ENCODE measurements at places on chromosomes 13 and 19.

DNA sequence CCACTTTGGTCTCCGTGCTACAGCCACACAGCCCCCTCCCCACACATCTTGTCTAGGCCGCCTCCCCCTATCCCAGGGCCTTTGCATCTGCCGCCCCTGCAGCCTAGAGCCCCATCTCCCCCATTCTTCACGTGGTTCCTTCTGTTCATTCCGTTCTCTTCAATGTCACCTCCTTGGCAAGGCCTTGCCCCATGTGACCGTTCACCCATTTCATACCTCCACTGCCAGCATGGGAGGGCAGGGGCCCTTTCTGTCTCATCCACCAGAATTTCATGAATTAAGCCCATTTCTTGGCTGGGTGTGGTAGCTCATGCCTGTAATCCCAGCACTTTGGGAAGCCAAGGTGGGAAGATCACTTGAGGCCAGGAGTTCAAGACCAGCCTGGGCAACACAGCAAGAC is 15.7 kb upstream of the HNRNPM start:
- no peak for DNase-seq

DNA sequence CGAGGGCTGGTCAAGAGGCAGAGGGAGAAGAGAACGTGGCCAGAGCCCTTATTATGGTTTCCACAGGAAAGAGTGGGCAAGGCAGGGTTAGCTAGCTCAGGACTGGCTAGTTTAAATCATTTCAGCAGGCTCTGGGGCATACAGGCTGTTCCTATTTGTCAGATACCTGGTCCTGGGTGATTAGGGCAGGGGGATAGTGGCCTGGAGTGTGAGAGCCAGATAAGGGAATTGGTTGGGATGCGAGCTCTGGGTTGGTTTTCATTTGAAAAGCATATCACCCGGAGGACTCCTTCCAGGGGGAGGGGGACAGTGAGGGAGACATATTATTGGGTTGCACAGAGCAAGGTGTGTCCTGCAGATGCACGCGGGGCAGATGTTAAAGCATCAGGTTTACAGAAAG is 75.3 kb upstream of the CLDN10 start:
- DNase-seq: no peak

GRCh38 chr19:29834991-29835846 is 23.4 kb downstream of the CCNE1 start:
- DNase-seq: no peak

DNA sequence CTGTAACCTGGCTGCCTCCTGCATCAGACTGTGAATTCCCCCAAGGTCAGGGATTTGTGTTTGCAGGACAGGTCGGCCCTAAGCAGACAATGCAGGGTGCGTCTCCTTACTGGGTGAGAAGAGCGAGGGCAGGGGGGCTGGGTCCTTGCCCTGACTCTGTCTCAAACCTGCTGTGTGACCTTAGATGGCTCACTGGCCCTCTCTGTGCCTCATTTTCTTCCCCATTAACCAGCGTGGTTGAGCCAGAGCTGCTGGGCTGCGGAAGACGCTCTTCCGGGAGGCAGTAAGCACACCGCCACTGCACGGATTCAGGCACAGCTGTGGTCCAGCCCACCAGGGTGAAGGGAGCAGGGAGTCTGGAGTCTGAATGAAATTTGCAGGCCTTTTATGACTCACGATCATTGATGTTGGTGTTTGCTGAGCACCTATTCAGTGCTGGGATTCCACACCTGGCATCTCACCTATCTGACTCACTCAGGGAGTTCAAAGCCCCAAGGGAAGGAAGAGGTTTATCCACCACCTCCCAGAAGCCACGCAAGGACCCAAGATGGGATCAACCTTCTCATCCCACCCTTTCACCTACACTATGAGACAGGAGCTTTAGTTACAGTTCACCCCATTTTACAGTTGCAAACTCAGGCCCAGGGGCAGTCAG is 2.5 kb downstream of the AKT1S1 start:
- DNase-seq: no peak

DNA sequence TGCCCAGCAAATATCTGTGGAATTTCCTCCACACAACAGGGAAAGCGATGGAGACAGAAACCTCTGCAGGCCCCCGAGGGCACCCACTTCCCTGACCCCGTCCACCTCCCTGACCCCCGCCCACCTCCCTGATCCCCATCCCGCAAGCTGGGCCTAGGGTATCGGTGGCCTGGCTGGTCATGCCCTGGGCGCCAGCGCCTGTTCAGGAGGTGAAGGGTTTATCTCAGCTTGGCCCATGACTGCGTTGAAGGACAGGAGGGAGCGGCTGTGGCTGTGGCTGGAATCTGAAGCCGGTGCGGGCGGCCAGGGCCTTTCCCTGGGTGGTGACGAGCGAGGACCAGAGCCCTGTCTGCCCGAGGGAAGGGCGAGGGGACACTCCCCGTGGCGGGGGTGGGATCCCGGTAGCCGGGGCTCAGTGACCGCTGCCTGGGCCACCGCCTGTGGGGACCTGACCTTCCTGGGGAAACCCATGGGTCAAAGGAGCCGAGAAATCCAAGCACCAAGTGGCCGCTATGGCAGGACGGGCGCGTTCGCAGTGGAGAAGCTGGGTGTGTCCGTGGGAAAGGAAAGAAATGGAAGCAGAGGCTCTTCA is 20.7 kb downstream of the GAS6 start:
- no peak for DNase-seq

- no peak for DNase-seq
Measured at GRCh38 chr13:102962430-102962829, 103.8 kb downstream of the SLC10A2 start.

DNA sequence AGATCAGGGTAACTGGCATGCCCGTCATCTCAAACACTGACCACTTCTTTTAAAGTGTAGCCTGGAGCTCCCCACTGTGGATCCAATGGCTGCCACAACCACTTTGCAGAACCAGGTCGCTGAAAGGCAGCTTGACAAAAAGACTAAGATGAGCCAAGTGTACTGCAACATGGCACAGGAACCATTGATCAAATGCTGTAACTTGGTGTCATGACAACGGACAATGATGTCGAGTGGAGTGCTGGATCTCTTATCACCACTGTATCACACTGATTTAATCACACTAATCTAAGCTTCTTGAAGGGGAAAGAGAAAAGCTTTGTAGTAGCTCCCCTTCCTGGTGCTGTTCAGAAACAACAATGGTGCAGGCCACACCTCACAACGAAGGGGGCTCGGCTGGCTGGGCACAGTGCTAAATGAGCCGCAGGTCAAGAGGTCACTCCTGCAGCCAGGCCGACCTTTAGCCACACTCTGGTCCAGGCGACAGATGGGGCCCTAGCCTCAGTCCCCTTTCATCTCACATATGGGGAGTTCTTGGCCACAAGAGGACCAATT is 2.2 kb upstream of the TNFRSF19 start:
- no peak for DNase-seq

DNA sequence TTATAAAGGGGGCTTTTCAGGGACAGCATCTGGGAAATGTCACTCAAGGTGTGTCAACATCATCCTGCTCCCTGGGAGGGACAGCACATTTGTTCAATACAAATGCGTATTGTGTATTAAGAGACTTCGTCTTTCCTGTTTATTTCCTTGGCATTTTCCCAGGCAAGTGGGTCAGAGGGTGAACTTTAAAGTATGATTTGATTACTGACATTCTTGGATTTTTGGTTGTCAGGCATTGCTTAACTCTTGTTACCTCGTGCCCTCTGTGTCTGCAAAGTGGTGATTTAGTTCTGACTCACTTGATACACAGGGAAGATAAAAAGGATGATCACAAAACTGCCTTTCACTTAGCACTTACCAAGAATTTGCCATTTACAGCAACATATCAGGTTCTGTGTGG is 292.7 kb downstream of the SUCLA2 start:
- DNase-seq: no peak

DNA sequence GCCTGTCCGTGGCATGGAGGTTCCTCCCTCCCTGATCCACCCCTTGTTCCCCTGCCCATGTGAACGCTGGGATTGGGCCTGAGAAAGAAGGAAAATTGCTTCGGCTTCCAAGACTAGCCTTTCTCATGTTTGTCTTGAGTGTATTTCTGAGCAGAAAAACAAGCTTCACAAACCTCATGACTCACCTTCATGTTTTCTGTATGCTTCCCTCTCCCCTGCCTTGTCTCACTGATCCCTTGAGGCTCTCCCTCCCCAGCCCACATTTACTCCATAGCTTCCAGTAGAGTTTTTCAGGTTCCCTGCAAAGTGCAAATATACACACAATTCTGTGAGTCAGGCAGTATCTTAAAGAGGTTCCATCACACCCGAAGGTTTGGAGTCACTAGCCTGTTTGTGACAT is 572.4 kb downstream of the UQCRFS1 start:
- DNase-seq: no peak

- DNase-seq: no peak
Measured at GRCh38 chr13:71067165-71067815, 799.7 kb downstream of the DACH1 start.

GRCh38 chr13:26061947-26062346 is 10.1 kb upstream of the SHISA2 start:
- no peak for DNase-seq

GRCh38 chr19:10173527-10173926 is 21.2 kb downstream of the DNMT1 start:
- no peak for DNase-seq

- DNase-seq: no peak
Measured at GRCh38 chr19:27720155-27720554, 1492.8 kb downstream of the UQCRFS1 start.

GRCh38 chr19:42303101-42303464 is 659 bp upstream of the PAFAH1B3 start:
- no peak for DNase-seq

DNA sequence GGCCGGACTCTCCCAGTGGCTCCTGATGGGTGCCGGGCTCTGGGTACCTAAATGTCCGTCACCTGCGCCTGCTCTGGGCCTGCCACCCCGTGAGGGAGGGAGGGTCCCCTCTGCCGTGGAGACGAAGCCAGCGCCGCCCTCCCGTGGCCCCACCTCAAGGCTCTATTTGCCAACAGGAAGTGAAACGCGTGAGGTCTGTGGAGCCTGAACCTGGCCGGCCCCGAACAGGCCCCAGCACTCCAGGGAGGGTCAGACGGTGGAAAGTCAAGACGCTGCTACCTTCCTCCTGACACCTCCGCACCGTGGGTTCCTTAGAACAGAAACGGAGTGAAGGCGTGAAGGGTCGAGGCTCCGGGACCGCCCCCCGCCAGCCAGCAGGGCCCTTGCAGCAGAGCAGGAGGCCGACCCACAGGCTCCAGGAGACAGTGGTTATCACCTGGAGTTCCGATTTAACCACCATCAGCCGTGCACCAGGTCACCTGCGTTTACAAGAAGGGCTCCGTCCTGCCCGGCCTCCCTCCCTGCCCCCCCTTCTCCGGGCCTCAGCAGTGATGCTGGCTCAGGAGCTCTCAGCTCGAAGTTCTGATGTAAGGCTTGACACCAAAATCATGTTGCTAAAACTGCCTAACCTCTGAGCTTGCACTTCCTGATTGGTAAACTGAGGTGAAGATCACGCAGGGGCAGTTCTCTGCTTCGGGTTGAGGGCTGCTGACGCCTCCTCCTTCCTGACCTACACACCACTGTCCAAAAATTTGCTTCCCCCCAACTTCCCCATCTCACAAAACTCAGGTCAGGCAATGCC is 50.9 kb upstream of the C13orf46 start:
- DNase-seq: no peak

DNA sequence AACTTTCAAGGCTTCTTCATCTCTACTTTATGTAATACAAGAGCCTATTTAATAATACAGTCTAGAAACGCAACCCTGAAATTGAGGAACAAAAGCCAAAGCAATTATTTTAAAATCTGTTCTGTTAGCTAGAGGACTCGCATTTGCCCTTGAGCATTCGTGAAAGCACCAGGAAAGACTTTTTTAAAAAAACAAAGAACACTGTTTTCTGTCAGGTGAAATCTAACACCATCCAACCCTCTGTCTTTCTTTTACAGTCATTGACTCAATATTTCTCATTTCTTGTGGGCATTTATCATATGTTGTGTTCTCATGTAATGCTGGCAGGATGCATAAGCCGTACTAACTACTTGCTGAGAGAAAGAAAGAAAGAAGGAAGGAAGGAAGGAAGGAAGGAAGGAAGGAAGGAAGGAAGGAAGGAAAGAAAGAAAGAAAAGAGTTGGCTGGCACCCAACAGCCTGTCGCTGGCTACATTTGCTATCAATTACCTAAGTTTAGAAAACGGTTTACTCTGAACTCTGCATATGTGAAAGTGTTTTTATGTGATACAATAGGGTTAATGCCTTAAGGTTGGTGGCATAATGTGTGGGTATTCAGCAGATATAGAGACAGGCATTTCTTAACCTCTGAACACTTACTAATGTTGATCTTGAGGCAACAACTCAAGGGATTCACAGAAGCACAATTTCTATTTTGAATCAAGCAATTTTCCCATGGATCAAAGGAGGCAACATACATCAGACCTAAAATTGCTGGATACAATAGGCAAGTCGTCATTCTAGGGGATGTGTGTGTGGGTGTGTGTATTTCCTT is 445.4 kb downstream of the DCT start:
- no peak for DNase-seq

DNA sequence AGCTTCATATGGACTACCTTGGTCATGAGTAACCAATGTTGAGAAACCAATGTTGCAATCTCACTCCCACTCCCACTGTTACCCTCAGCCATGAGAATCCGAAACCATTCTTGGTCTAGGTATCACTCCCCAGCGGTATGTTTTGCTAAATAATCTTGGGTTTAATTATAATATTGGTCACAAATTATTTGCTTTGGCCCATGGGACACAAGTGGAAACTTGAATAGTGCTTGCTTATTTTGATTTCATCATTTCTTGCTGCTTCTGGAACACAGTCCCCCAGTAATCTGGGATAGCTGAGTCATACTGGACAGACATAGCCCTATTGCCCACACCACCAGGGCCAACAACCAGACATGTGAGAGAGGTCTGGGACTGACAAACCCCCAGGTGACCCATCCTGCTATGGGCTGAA is 171.6 kb upstream of the IPO5 start:
- DNase-seq: no peak
